ENCODE measurements at places on chromosomes 7 and 10.

GRCh38 chr7:16993543-16993942 is 111.8 kb upstream of the AGR3 start:
- no peak for DNase-seq

GRCh38 chr7:88377434-88377833 is 70.7 kb upstream of the STEAP4 start:
- no peak for DNase-seq

GRCh38 chr10:33157103-33157502 is 177.4 kb downstream of the NRP1 start:
- peak; percentile 85 for DNase-seq

DNA sequence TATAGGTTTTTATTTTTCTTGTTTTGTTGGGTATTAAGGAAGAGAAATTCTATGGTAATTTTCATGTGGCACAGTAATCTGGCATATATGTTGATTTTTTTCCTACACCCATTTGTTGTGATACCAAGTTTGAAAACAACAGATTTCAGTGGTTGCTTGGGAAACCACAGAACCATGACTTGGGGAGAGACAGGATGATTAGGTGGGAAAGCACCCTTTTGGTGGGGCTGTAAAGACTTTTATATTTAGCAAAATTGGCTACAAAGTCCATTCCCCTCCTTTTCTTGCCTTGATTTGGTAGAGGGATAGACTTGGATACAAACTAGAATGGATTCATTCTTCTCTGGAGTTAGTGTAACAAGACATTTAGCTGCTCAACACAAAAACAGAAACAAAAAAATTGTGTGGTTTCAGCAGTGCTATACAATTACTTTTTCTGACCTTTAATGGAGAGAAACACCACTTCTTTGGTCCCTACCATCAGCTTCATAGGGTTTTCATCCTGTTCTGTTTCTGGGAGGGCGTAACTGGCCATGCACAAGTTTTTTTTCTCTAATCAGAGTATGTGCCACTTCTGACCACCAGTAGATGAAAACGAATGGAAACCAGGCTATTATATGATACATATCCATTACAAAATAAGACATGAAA is 52.7 kb downstream of the FIGNL1 start:
- no peak for DNase-seq

DNA sequence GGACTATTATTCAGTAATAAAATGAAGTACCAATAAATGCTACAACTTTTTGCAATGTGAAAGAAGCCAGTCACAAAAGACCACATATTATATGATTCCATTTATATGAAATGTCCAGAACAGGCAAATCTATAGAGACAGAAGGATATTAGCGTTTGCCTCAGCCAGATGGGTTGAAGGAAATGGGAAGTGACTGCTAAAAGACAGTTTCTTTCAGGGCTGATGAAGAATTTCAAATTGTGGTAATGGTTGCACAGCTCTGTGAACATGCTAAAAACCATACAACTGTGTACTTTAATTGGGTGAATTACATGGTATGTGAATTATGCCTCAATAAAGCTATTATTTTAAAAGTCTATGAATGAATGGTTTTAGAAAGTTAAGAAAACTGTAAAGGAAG is 23.9 kb upstream of the REEP3 start:
- DNase-seq, result no peak

DNA sequence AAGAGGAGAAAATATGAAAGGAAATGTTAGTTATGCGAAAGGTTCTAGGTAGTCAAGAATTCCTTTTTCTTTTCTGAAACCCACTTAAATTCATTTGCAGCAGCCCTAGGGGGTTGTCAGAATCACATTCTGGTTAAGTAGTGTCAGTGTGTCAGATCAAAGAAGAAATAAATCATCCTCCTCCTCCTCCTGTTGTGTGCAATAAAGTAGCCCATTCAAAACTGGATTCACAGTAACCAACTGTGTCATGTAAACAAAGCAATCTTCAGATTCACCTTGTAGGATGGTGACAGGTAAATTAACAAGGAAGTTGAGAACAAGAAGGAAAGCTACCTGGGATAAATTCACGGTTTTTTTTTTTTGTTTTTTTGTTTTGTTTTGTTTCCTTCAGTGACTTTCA is 127.5 kb downstream of the NSUN6 start:
- no peak for DNase-seq

GRCh38 chr10:75390178-75390577 is 11.4 kb downstream of the ZNF503 start:
- no peak for DNase-seq

DNA sequence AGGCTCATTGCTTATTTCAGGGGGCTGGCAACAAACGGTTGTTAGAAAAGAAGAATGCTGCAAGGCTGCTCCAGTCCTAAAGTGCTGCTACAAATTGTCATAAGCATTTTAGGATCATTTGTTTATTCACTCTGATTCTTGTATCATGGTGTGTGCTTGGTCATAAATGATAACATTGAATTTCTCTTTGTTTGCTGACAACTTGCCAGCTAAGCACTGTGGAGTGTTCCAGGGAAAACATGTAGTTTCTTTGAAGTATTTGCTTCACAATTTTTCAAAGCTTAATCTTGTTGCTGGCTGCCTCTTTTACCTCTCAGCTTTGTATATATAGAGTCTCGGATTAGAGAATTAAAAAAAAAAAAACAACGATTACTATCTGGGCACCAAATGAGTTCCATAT is 263.0 kb downstream of the PHF14 start:
- no peak for DNase-seq

DNA sequence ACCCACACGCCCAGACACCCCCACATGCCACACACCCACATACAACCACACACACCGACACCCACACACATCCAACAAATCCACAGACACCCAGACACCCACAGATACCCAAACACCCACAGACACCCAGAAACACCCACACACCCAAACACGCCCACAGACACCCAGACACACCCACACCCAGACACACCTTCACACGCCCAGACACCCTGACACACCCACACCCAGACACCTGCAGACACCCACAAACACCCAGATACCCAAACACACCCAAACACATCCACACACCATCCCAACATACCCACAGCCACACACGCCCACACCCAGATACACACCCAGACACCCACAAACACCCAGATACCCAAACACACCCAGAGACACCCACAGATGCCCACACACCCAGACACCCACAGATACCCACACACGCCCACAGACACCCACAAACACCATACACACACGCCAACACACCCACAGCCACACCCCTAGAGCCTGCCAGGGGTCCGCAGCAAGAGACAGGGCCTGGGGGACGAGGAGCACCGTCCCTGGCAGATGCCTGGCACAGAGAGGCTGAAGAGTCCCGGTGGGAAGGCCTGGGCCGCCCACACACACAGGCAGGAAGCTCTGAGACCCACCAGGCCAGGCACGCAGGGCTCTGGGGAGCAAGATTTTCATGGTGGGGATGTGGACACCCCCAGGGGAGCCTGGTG is 28.5 kb downstream of the CYP2W1 start:
- no peak for DNase-seq
